Mucosa of descending colon (tissue), 3 donors: ENCODE measurements at places on chromosomes 2 and 18. TPM values are rescaled to one million over a fixed set of nuclear protein-coding genes. Genes with fewer than 3 reads are reported as not detected.

The CXCR2 gene
- 1.1 TPM for total RNA-seq

The TTR gene
- total RNA-seq, result not detected

DNA sequence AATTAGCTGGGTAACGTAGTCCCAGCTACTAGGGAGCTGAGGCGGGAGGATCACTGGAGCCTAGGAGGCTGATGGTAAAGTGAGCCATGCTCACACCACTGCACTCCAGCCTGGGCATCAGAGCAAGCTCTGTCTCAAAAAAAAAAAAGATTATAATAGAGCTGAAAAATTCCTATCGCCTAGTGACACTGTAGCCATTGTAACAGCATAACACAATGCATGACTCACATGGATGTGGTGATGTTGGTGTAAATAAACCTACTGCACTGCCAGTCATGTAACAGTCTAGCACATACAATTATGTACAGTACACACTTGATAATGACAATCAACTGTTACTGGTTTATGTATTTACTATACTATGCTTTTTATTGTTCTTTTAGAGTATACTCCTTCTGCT lies 39.6 kb downstream of the MGAT4A start:
- no peak for DNase-seq

The IL1RN gene
- total RNA-seq, result 0.76 TPM

DNA sequence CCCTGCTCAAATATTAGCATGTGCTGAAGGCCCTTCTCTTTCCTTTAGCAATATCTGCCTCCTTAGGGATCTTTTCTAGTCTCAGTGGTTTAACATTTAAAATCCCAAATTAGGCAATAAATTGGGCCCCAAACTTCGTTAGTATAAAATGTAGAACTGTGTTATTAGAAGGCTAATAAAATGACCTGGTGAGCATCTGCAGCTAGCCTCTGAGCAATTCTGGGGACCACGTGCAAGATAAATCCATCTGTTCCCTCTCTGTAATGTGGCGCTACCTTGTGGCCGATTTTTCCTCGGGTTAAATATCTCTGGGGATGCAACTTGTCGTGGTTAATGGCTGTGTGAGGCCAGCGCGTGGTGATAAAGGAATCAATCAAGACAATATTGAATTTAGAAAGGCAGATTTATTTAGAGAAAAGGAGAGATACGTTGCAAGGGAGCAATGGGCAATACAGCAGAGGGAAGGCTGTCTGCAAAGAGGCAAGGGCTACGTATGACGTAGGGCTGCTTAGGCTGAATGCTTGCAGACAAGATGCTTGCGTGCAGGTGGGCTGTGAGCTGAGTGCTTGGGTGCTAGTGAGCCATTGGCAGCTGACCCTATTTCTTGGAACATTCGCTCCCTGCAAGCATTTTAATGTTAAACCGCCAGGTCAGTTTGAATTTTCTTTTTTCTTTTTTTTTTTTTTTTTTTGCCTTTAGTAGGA lies 18.5 kb upstream of the IL36G start:
- no peak for DNase-seq

The RAB17 gene
- total RNA-seq, result 62.8 TPM

DNA sequence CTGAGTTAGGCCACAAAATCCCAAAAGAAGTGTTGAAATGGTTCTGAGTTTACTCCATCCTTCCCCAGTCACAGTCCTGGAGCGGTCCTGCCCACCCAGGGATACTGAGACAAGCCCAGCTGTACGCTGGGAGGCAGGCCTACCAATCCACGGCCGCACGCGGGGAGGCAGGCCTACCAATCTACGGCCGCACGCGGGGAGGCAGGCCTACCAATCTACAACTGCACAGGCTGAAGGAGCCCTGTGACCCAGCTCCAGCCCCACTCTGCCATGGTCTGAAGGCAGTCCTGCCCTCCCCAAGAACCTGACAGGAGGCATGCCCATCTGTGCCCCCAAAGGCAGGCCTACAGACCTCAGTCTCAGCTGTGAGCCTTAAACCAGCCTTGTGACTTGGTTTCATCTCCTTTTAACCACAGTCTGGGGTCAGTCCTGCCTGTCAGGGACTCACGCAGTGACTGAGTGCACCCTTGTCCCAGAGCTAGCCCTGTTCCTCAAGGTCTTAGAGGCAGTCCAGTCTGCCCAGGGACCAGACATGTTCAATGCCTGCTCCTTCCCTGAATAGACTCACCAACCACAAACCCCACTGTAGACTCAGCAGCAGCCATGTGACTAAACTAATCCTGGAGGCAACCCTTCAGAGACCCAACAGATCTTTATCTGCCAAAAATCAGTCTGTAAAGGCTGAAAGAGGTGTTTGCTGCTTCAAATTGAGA lies 36.8 kb downstream of the GPC1 start:
- no peak for DNase-seq

The ITGA4 gene
- total RNA-seq, result 6.8 TPM

DNA sequence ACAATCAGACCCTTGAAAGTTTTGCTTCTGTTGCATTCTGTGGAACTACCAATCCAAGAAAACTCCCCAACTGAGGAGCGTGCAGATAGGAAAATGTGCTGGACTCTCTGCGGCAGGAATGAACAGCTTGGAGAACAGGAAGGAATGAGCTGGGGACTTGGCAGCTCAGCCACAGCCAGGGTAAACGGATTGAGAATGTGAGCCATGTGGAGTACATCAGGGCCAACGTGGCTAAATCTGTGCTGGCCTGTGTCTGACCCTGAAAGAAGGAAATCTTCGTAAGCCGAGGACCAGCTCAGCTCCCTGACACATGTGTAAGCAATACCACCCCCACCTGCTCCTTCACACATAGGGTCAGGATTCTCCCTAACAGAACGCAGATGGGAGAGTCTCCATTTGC lies 1023.7 kb downstream of the BCL11A start:
- no peak for DNase-seq
